ENCODE measurements at places on chromosomes 2 and 18. TPM values are rescaled to one million over a fixed set of nuclear protein-coding genes. Genes with fewer than 3 reads are reported as not detected.

The IL36B gene
- not detected for total RNA-seq

The TFCP2L1 gene
- 7.7 TPM for total RNA-seq

The CYBRD1 gene
- total RNA-seq, result 6.5 TPM

The PPP1CB gene
- 102 TPM for total RNA-seq

DNA sequence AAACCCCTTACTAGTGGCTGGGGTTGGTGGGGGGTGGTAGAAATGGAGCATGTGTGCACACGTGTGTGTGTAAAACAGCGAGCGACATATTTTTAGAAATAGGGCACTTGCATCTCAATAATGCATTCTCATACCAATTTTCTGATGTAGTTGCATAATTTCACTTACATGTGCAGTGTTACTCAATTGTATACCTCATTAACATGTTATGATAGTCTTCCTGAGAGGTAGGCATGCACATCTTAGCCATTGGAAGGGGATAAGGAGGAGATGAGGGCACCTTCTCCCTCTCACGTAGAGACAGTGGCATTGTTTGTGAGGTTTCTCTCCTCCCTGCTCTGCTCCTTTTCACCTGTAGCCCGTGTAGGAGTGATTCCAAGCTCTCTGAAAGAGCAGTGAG, 44.6 kb upstream of the RND3 start:
- H3K4me3 ChIP-seq, result no peak overlapping the region
- no peak for DNase-seq
- H3K27me3 ChIP-seq, result no peaks in the 10 kb centered on the region
- no peaks in the 10 kb centered on the region for H3K4me1 ChIP-seq
- H3K27ac ChIP-seq, result no peak overlapping the region

Measured in pancreas (tissue), 10 donors.